ENCODE measurements at places on chromosomes 16 and 17.

GRCh38 chr17:59417452-59417851 lies 86.0 kb downstream of the YPEL2 start:
- no peak for DNase-seq

DNA sequence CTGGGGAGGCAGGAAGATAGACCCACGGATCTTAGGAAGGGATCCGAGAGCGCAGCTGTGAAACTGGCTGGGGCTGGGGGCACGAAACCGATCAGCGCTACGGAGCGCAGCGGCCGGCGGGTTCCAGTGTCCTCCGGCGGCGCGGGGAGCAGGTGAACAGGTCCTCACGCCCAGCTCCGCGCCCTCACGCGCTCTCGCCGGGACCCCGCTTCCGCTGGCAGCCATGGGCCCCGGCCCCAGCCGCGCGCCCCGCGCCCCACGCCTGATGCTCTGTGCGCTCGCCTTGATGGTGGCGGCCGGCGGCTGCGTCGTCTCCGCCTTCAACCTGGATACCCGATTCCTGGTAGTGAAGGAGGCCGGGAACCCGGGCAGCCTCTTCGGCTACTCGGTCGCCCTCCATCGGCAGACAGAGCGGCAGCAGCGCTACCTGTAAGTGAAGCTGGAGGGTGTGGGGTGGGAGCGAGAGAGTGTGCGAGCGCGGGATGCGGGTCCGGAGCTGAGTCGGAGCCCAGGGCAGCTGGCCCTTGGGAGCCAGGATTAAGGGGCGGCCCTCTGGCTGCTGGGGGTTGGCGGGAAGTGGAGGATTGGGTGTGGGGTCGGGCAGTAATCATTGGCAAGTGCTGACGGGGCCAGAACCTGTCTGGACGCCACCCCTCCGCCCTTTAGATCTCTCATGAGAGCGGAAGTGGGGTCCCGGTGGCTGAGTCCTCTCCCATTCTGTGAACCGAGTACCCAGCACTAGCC lies 479 bp downstream of the ITGA3 start:
- peak; percentile 26 for DNase-seq

- no peak for DNase-seq
Observed at GRCh38 chr17:57580055-57580739, 164.9 kb downstream of the CCDC182 start.

DNA sequence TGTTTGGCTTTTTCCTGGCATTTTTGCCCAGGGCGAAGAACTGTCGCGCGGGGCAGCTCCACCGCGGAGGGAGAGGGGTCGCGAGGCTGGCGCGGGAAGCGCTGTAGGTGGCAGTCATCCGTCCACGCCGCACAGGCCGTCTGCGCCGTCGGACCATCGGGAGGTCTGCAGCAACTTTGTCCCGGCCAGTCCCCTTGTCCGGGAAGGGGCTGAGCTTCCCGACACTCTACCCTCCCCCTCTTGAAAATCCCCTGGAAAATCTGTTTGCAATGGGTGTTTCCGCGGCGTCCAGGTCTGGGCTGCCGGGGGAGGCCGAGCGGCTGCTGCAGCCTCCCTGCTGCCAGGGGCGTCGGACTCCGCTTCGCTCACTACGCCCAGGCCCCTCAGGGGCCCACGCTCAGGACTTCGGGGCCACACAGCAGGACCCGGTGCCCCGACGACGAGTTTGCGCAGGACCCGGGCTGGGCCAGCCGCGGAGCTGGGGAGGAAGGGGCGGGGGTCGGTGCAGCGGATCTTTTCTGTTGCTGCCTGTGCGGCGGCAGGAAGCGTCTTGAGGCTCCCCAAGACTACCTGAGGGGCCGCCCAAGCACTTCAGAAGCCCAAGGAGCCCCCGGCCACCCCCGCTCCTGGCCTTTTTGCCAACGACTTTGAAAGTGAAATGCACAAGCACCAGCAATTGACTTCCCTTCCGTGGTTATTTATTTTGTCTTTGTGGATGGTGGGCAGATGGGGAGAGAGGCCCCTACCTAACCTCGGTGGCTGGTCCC lies 2.3 kb upstream of the CBX4 start:
- DNase-seq = no peak

GRCh38 chr16:67174706-67175231 lies 4.4 kb downstream of the NOL3 start:
- DNase-seq = no peak

DNA sequence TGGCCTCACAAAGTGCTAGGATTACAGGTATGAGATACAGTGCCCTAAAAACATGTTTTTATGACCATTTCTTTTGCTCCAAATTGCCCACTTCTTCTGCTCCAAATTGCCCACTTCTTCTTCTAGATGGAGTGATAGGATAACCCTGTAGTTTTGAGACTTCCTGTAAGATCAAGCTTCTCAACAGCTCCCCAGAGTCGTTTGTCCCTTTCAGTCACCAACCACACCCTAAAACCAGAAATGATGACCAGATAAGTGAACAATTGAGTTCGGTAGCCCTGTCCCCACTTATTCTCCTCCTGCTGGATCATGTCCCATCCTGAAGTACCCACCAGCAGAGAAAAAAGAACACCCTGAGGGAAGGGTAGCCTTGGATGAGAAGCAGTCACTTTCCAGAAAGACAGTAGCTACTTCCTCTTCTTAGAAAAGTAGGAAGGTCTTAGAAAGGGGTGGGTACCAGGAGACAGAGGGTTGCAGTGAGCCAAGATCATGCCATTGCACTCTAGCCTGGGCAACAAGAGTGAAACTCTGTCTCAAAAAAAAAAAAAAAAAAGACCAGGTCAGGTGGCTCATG lies 2.5 kb downstream of the ODAD4 start:
- DNase-seq = peak; percentile 61

- no peak for DNase-seq
Observed at GRCh38 chr17:37743612-37743874, 1.3 kb downstream of the HNF1B start.
